ENCODE measurements at places on chromosomes 7 and 10. TPM values are rescaled to one million over a fixed set of nuclear protein-coding genes. Genes with fewer than 3 reads are reported as not detected.

Gene ITIH2
- not detected for total RNA-seq

- no peak for DNase-seq
Measured at GRCh38 chr7:96014617-96015016, 242.3 kb downstream of the DYNC1I1 start.

GRCh38 chr10:131725581-131726069 is 175.2 kb upstream of the PPP2R2D start:
- no peak for DNase-seq

DNA sequence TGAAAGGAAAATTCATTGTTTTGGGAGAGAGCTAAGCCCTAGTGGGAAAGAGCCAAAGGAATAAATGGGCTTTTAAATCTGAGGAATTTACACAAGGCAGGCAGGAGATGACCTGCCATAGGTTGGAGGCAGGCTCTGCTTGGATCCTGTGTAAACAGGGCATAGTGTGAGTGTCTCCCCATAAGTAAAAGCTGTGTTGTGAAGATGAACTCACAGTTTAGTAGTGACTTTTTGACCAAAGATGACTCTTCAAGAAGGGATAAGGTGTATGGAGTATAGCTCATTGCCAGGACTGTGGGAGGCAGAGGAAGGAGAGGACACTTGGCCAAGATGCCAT is 63.2 kb downstream of the KAT6B start:
- no peak for DNase-seq

Gene TUBAL3
- total RNA-seq = not detected

DNA sequence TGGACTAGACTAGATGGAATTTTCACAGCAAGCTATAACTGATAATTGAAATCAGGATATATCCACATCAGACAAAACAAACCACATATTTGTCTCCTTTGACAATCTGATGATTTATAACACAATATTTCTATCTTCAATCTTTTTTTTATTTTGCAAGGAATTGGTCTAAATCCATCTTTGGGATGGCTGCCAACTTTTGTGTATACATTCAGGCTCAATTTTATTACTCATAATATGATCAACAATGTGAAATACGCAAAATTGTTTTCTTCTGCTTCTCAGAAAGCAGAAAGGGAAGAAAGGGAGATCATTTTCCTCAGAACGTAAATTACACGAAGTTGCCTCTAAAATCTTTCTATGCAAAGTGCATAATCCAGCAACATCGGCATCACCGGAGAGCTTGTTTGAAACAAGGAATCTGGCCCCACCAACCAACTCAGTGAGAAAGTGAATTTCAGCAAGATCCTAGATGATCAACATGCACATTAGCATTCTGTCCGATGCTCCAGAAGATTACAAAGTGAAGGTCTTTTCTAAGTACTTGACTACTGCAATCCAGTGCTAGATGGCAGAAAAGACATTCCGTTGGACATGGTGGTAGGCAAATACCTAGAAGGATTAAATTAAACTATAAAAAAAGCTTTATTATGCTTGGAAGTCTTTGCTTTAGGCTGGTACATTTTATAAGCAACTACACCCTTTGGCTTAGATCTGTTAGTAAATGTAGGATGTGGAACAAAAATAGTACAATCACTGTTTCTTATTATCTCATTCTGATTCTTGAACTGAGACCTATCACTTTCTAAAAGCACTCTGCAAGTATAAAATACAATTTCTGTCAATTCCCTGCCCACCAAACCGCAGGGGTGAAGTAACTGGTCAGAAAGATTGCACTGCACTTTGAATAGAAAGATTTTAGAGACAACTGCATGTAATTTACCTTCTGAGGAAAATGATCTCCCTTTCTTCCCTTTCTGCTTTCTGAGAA is 126.4 kb upstream of the RSU1 start:
- DNase-seq = no peak

Gene PSD
- total RNA-seq = 7.6 TPM

GRCh38 chr10:130807096-130807495 is 504.4 kb downstream of the TCERG1L start:
- no peak for DNase-seq

DNA sequence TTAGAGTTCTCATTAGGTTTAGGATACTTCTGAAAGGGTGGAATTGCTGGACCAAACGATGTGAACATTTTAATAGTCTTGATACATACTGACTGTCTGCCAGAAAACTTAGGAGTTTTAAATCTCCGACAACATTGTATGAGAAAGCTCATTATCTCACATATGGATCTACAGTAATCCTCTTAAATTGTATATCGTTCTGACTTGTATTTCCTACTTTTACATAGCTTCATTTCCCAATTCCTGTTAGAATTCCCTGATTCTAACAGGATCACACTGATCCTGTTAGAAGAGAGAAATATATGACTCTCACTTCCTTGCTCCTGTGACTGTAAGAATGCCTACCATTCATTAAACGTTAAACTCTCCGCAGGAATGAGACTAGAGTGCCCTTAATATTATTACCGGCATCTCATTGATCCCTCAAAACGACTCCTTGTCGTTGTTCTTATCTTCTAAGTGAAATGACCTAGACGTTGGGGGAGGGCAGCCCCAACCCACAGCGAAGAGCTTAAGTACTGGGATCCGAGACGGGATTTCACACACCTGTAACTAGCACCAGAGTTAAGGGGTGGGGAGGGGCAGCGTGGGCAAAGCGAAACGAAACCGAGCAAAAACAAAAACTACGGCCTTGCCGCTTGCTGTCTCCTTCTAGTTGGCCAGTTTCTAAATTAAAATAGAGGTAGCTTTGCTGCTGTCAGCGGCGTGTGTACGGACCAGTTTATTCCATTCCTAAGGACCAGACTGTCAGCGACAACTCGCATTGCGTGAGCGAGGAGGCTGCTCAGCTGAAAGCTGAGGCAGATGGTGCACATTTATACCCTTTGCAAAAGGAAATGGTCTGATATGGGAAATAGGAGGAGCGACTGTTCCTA is 678 bp upstream of the TMEM106B start:
- no peak for DNase-seq

DNA sequence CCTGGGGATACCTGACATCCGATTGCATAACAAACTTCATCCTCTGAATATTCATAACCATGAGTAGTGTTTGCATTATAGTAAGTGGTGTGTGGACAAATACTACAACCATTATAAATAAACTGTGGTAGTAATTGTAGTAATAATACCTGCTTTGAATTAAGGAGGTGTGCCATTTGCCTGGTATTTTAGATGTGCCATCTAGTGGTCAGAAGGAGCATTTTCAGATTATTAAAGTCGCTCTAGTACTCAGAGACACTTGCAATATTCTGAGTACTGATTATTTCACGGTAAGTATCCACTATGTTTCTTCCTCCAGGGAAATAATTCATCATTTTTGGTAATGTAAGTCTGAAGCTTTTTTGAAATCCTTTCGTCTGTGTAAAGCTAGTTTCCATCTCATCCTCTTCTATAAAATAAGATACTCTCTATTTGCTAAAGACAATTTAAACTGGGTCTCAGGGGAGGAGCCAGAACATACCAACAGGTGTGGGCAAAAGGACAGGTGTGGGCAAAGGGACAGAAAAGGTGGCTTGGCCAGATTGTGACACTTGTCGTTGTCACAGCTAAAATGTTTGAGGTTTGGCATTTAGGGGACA is 115.3 kb upstream of the WDR11 start:
- no peak for DNase-seq

DNA sequence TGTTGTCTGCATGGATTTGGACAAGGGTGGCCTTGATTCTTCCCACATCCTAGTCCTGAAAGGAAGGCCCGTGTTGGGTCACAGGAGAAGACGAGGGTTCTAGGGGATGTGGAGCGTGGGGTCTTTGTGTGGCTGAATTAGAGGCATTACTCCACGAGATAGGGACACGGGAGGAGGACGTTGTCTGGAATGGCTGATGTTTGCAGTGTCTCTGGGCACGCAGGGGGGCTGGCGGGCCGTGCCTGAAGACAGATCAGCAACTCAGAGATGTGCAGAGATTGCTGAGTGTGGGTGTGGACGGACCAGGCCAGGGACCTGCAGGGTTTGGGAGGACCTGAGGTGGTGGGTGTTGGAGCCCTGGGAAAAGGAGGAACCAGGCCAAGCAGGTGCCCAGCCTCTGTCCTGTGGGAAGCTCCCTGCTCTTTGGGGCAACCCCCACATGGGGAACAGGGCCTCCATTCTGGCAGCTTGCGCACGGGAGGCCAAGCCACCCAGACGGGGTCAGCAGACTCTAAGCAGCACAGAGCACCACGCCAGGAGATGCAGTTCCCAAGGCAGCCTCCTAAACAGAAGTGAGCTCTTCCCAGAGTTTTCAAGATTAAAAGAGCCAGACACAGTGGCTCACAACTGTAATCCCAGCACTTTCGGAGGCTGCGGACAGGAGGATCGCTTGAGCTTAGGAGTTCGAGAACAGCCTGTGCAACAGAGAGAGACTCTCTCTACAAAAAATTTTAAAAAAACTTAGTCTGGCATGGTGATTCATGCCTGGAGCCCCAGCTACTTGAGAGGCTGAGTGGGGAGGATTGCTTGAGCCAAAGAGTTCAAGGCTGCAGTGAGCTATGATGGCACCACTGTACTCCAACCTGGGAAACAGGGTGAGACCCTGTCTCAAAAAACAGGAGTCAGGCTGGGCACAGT is 71.0 kb upstream of the GTF2I start:
- no peak for DNase-seq

DNA sequence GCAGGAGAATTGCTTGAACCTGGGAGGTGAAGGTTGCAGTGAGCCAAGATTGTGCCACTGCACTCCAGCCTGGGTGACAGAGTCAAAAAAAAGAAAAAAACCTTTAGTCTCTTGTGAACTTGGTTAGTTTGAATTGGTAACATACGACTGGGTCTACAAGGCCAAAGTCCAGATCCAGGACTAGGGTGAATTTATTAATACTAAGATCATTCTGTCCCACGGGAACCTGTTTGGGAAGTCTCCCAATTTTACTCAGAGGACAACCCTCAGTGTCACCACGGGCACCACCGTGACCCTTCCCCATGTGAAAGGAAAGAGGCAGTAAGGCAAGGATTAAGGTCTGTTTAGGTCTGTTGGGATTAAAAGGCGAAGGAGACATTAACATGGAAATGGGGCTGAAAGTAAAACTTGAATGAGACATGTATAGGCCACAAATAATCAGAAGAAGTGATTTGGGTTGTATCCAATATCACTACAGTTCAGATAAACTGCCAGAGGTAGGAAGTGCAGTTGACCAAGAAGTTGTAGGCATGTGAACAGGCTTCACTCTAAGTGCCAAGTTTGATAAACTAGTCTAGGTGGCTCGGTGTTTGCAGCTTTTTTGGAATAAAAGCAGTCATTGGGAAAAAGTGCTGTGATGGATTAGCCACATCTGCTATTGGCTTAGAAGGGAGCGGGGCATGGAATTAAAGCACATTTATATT is 30.7 kb downstream of the MYOF start:
- DNase-seq = no peak

GRCh38 chr7:12550956-12551355 is 19.6 kb upstream of the SCIN start:
- DNase-seq = no peak

GRCh38 chr7:66099551-66100407 is 14.9 kb upstream of the CRCP start:
- DNase-seq = peak; percentile 15

- DNase-seq = peak; percentile 3
Measured at GRCh38 chr10:35259769-35260397, 76.4 kb upstream of the CCNY start.

DNA sequence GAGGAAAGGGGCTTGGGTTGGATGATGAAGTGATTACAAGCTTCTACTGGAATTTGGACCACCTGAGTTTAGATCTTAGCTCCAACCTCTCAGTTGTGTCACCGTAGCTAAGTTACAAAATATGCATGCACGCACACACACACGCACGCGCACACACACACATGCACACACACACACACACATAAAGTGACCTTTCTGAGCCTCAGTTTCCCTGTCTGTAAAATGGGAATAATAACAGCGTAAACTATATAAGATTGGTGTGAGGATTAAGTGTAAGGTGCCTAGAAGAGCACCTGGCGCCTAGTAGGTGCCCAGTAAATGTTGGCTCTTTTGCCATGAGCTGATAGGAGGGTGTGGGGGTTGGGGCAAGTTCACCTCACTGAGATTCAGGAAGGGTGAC is 12.6 kb upstream of the AQP1 start:
- no peak for DNase-seq

Gene ZNF25
- total RNA-seq = 4.2 TPM

- DNase-seq = no peak
Measured at GRCh38 chr7:929311-929711, 25.2 kb downstream of the ADAP1 start.

- DNase-seq = no peak
Measured at GRCh38 chr7:90642978-90643377, 46.9 kb downstream of the CDK14 start.

DNA sequence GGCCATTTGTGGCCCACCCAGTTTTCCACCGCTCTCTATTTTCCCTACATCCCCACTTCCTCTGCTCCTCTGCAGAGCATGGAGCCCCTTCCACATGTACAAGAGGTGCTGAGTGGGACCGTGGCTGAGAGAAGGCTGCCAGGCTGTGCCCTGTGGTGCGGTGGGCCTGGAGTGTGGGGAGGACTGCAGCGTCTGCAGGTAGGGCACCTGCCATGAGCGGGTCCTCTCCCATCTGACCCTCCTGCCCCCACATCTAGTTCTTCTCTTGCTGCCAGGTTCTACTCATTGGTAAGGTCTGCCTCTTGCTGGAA is 145.6 kb upstream of the FAM20C start:
- DNase-seq = no peak

Gene ATOH7
- not detected for total RNA-seq

DNA sequence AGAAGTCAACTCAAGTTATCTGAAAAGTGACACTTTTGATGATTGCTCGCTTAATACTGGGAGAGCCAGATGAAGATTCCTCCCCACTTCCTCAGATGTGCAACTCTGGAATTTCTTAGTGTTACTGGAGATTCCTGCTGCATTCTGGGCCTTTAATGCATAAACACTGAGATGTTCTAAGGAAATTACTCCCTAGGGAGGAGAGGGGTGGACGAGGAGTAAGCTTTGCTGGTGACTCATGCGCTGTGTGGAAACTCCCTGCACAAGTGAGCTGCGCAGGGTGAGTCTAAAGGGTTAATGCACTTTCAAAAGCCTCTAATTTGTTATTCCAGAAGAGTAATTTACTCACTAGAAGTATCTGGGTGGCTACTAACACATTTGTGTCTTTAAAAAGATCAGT is 46.3 kb downstream of the EGFR start:
- no peak for DNase-seq

Gene MYL10
- total RNA-seq = not detected

DNA sequence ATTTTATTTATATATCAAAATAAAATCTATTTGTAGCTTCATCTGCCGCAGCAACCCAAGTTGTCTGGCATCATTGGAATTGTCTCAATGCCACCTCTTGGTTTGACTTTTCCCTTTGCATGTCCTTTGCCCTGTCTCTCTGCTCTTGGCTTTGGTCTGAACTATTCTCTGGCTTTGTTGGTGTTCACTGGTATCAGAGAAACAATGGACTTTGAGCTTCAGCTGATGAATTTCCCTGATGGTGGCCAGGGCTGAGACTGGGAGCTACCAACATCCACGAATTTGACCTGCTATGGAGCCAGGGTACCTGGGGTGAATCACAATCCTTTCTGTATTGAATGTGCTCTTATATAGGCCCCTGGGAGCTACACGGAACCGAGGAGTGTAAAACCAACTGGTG is 311.7 kb upstream of the KIAA1217 start:
- DNase-seq = no peak
